ENCODE measurements at places on chromosomes 12 and 14. TPM values are rescaled to one million over a fixed set of nuclear protein-coding genes. Genes with fewer than 3 reads are reported as not detected.
A peak's percentile ranks its signal among the peaks of the same experiment; 100 is the strongest.

GRCh38 chr14:34275078-34275477 is 187.0 kb downstream of the SPTSSA start:
- no peaks in the 10 kb centered on the region for H3K4me1 ChIP-seq
- H3K36me3 ChIP-seq: no peaks in the 10 kb centered on the region
- no peaks in the 10 kb centered on the region for H3K27me3 ChIP-seq
- no peak for DNase-seq

GRCh38 chr12:13288937-13289652 is 92.6 kb downstream of the EMP1 start:
- no peak overlapping the region for H3K27ac ChIP-seq
- no peak overlapping the region for H3K4me3 ChIP-seq
- H3K4me1 ChIP-seq: no peaks in the 10 kb centered on the region
- H3K36me3 ChIP-seq: no peaks in the 10 kb centered on the region
- no peaks in the 10 kb centered on the region for H3K27me3 ChIP-seq
- DNase-seq: no peak

GRCh38 chr12:108629151-108629550 is 4.5 kb downstream of the SELPLG start:
- H3K27ac ChIP-seq: peak overlapping the region; percentile 64
- H3K36me3 ChIP-seq: no peaks in the 10 kb centered on the region
- no peaks in the 10 kb centered on the region for H3K27me3 ChIP-seq
- DNase-seq: no peak
- H3K4me1 ChIP-seq: peaks cover 31% of the 10 kb centered on the region

DNA sequence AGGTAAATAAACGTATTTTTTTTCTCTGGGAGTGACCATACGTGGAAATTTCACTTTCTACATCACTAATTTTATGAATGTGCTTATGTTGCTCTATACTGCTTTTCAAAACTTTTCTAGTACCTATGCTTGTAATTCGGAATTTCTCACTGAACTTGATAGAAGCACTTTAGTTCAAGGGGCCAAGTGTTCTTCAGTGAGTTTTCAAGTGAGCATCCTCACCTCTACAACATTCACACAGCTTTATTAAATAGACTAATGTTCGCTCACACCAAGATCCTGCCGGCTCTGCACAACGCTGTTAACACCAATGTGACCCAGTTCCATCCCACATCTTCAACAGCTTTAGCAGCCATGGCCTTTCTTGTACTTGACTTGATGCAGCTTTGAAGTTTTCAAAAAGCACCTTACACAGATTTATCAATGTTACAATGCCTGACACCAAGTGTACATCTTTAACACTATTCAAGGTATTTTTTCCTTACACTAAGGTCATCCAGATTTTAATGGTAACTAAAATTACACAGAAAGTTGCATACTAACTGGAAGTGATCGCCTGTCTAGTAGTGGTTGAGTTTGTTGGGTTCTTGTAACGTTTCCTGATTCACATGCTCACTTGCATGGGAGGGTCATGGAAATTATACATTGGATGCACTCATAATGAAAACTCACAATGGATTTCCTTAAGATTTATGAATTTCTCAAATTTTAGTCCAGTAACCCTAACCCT is 4.5 kb downstream of the UBC start:
- H3K36me3 ChIP-seq: peaks cover 9% of the 10 kb centered on the region
- no peak overlapping the region for H3K27ac ChIP-seq
- H3K4me1 ChIP-seq: peaks cover 14% of the 10 kb centered on the region
- no peak for DNase-seq
- no peak overlapping the region for H3K4me3 ChIP-seq
- no peaks in the 10 kb centered on the region for H3K27me3 ChIP-seq

DNA sequence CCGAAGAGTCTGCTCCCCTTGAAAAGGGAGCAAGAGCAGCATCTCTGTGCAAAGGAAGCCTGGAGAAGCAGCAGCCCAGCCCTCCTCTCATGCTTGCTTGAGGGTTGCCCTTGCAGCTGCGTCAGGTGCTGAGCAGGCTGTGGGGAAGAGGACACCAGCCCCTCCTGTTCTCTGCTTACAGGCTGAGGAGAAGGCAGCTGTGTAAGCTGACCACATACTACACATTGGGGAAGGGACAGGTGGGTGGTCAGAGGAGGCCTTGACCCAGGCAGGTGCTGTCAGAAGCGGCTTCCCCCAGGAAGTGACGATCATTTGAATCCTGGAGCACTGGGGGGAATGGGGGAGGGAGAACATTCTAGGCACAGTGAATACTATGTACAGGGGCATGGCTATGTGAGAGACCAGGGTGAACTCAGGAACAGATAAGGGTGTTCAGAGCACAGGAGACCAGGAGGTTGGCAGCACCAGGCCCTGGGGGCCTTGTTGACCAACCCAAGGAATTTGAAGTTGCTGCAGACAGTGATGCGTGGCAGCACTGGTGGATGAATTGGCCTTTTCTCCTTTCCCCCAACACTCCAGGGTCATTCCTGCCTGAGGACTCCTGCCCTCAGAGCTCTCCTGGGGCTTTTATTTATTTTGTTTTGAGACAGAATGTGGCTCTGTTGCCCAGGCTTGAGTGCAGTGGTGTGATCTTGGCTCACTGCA is 2.7 kb upstream of the KLC1 start:
- no peak for DNase-seq
- no peaks in the 10 kb centered on the region for H3K27me3 ChIP-seq
- H3K27ac ChIP-seq: no peak overlapping the region
- H3K36me3 ChIP-seq: no peaks in the 10 kb centered on the region
- no peak overlapping the region for H3K4me3 ChIP-seq
- peaks cover 24% of the 10 kb centered on the region for H3K4me1 ChIP-seq

- no peaks in the 10 kb centered on the region for H3K4me1 ChIP-seq
- H3K4me3 ChIP-seq: no peak within 1 kb of the TSS
- no peaks in the 10 kb centered on the region for H3K36me3 ChIP-seq
- DNase-seq: no peak
- H3K27me3 ChIP-seq: no peaks in the 10 kb centered on the region
Measured at GRCh38 chr12:214003-214741, at the start of gene SLC6A12. Gene SLC6A12 (minus strand): TSS chr12:214157. CDS start chr12:209986, 4,171 bp downstream.

- no peaks in the 10 kb centered on the region for H3K36me3 ChIP-seq
- H3K4me1 ChIP-seq: no peaks in the 10 kb centered on the region
- H3K4me3 ChIP-seq: no peak overlapping the region
- H3K27ac ChIP-seq: no peak overlapping the region
Measured at GRCh38 chr12:117096501-117097042, 2.6 kb downstream of the TESC start.

The VEZT gene
- total RNA-seq: 91.3 TPM

The PLEK2 gene
- 4.7 TPM for total RNA-seq

The ANG gene
- total RNA-seq: 6.2 TPM

The TMEM253 gene
- not detected for total RNA-seq

The CLEC1B gene
- not detected for total RNA-seq

The PLA2G1B gene
- not detected for total RNA-seq

Data from endothelial cell of umbilical vein (primary cell).